ENCODE measurements at places on chromosomes 1 and 21.

DNA sequence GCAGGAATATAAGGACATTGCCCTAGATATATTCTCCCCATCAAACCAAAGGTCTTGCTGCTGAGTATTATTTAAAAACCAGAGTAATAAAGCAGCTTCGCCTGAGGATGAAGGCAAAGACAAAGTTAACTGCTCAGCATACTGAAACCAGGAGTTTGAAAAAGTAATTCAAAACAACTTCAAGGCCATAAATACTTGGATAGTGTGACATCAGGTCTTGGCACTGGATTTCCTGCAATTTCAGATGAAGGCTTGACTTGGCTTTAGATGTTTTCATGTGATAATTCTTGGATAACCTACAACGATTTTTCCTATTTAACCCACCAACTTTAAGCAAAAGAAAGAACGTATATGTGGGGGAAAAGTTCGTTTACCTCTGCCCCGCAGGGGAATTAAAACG is 10.6 kb downstream of the SOD1 start:
- DNase-seq = no peak

DNA sequence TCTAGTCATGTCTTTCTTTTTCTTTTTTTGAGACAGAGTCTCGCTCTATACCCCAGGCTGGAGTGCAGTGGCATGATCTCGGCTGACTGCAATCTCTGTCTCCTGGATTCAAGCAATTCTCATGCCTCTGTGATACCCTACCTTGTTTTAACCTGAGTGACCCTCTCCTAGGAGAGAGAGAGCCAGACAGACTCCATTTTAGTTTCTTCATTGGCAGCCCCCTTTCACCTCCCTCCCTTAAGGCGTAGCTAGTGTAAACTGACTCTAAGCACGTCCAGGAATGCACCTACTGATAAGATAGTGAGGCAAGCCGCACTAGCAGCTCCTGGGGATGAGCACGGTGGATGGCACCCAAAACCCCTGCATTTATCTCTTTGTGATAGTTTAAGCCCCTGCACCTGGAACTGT is 5.2 kb upstream of the PKNOX1 start:
- no peak for DNase-seq

DNA sequence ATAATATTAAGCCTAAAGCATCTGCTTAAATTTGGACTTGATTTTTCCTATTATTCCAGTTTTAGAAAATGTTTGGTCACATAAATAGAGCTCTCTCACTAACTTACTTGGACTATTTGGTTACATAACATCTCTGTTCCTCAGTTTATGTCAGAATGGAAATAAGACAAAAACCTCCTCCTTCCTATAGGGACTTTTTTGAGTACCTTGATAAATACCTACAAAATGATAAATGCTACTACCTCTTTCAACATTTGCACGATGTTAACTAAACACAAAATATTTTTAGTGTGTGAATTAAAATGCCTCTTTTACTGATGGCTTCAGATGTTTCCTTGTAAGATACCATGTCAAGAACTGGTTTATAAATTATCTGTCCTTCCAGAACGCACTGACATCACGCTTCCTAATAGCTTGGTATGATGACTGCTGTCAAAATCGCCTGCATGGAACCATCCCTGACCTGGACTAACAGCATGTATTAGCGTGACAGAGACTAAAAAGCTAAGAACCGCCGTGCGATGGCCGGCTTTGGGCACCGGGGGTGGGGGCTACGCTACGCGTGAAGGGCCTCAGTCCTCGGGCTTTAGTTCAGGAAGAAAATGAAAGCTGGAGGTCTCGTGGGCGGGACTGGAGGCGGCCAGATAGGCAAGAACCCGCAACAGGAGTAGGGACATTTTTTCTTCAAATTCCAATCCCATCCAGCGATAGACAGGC is 133.2 kb upstream of the BARHL2 start:
- DNase-seq = no peak

DNA sequence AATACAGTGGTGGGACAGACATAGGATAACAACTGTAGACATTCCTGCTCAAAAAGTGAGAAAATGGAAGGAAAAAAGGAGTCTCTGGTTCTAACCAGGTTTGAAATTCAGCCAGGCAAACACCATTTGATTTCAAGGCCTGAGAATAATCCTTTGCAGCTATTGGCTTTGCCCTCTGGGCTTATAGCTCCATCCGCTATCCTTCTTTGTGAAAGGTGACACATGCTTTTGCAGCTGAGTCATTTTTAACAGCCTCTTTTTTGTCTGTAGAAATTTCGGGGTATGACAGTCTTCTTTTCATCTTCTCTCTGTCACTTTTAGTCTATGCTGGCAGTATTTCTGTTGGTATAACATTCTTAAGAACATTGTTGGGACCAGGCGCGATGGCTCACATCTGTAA is 16.2 kb downstream of the SDHC start:
- no peak for DNase-seq

DNA sequence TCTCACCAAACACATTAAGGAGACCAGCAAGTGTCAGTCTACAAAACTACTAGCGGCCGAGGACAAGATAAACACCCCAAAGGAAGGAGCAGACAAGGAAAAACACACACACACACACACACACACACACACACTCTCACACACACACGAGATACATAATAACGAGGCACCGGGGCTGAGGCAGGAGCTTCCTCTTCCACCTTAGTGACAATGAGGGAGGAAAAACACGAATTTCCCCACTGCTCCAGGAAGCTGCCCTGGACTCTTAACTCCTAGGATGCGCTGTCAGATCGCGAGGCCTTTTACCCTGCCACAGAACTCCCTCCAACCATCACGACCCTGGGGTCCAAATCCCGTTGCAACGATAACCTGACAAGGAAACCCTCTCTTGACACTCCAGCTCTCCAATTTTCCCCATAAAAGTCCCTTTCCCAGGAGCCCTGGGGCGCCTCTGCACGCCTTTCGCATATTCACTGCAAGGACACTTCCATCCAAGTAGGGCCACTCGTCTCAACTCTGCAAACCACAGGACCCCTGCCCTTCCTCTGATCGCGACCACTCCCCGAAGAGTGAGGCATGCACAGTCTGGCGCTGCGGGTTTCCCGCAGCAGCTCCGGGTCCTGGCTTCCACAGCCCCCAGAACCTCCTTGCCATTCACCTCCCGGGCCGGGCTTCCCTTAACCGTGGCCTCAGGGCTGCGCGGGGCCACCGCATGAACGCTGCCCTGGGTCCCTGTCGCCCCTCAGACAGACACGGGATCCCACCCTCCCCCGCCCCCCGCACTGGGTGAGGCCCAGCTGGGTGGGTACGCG is 581 bp downstream of the ETV3 start:
- no peak for DNase-seq
